ENCODE measurements at places on chromosomes 4 and X.

- DNase-seq, result peak; percentile 41
These were observed 336.8 kb upstream of the CLNK start for GRCh38 chr4:11021333-11021732.

DNA sequence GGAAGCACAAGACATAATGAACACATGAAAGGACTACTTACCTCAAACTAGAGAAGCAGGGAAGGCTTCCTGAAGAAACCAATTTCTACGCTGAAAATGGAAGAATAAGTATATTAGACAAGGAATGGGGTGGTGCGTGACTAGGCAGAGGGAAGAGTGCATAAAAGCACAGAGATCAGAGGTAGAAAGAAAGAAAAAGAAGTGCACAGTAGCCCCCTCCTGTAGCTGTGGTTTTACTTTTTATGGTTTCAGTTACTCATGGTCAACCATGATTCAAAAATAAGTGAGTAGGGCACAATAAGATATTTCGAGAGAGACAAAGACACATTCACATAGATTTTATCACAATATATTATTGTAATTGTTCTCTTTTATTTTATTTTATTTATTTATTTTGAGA is 934.5 kb upstream of the INTU start:
- DNase-seq, result no peak

DNA sequence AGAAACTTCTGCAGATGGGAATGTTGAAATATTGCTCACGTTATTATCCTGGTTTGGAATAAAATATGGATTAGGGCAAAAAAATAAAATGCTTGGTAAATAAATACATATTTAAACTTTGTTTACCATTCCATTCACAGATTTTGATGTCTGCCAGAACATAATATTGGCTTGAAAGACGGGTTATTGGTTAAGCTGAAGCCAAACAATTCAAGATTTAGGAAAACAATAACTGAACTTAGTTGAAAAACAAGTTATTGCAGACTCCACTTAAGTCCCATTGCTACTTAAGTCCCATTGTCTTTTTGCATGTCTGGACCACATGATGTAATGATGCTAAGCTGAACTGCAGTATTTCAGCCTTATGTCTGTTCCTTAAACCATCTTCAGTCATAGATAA is 722.5 kb downstream of the FAT4 start:
- no peak for DNase-seq

GRCh38 chr4:77432717-77433417 is 172.8 kb upstream of the CXCL13 start:
- no peak for DNase-seq

DNA sequence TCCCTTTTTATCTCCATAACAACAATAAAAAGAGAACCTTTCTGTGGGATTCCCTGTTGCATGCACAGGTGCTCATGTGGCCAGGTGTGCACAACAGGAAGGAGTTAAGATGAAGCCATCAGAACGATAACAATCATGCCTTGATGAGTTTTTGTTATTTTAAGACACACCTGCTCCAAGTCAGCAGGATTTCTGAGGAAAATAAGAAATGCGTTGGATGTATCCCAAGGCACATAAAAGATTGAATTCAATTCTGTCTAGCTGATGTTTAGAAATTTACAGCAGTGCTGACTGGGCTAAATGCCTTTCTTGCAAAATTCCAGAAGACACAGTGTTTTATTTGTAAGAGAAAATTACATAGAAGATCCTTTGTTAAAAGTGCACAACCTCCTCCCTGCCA is 1678.2 kb downstream of the ARAP2 start:
- DNase-seq, result peak; percentile 2

DNA sequence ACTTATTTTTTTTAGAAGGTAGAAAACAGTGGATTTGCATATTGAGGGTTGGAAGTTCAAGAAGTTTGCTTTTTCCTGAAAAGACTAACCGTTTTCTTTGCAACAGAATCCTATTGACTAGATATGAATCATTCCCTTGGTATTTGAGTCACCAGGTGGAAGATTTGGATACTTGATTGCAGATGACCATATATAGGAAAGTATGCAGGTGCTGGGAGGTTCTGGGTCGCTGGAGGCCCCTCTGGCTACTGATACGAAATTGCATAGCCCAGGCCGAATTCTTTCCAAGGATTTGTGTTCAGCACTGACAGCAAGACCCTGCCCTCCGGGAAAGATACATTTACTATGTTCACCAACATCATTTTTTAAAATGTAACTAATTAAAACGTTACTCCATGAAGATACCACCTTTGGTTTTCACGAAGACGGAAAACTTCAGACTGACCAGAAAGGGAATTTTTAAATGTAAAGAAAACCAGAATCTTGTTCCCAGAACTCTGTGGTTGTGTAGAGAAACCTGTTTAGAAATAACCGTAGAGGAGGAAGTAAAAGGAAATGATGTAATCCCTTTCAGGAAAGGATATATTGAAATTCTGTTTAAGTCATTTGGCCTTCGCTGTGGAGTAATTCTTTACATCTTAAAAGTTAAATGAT is 946 bp downstream of the ANXA3 start:
- peak; percentile 59 for DNase-seq

- no peak for DNase-seq
These were observed 49.0 kb downstream of the DDX3X start for GRCh38 chrX:41382714-41383645.

DNA sequence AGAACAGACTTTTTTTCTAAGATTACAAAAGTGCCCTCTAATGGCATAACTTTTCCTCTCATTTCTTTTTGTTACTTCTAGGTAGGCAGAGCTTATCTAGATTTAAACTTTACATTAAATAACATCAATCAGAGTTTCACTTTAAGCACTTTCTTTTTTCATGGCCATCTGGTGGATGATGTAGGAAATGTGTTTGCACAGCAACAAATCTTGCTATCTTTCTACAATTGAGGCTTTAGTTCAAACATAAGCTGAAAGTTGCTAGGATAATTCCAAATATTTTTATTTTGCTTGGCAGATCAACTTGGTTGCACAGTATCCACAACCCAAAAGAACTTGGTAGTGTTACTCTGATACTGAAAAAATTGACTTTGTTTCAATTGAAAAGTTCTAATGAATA is 22.0 kb downstream of the NDNF start:
- no peak for DNase-seq

DNA sequence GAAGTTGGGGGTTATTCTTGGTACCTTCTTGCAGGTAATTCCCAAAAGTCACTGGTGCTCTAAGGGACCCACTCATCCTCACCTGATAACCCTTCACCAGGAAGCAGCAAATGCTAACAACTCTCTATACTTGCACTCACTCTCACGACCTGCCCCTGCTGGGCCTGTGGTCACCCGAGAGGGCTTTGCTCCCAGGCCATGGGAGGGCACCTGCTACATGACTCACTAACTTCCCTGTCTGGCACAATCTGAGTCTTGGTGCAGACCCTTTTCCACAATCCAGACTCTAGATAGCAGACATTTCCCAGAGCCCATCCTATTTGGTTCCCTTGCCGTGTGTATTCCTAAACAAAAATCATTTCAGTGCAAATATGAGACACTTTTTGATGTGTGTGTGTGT is 403.8 kb upstream of the FAT1 start:
- DNase-seq, result no peak

DNA sequence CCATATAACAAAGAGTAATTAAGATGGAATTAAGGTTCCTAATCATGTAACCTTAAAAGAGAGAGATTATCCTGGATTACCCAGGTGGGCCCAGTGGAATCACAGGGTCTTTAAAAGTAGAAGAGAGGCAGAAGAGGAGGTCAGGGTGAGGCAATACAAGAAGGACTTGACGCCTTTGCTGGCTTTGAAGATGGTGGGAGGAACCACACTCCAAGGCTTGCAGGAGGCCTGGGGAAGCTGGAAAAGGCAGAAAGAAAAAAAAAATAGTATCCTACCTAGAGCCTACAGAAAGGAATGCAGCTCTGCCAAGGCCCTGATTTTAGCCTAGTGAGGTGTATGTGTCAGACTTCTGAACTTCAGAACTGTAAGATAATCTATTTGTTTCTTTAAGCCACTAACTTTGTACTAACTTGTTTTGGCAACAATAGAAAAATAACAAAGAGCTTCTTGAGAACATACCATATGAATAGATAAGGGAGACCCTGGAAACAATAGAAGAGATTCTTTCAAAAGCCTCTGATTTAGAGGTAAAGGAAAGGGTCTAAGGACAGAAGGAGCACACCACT is 229.9 kb upstream of the TTC29 start:
- no peak for DNase-seq

- DNase-seq, result no peak
These were observed 31.6 kb upstream of the HUWE1 start for GRCh38 chrX:53718073-53718472.

DNA sequence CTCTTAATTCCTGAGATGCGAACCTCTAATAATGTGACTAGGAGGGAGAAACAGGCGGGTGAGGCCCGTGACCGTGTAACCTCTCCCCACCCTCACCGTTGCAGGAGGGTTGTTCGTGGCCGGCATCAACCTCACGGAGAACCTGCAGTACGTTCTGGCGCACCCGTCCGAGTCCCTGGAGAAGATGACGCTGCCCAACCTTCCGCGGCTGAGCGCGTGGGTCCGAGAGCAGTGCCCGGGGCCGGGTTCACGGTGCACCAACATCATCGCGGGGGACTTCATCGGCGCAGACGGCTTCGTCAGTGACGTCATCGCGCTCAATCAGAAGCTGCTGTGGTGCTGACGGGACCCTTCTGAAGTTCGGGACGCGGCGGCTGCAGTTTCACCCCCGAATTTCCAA is 17.8 kb downstream of the PLCXD1 start:
- DNase-seq, result peak; percentile 60

- DNase-seq, result peak; percentile 28
These were observed 717 bp downstream of the EDA start for GRCh38 chrX:69616457-69617203.

GRCh38 chr4:123618606-123619005 is 222.0 kb downstream of the SPRY1 start:
- no peak for DNase-seq

DNA sequence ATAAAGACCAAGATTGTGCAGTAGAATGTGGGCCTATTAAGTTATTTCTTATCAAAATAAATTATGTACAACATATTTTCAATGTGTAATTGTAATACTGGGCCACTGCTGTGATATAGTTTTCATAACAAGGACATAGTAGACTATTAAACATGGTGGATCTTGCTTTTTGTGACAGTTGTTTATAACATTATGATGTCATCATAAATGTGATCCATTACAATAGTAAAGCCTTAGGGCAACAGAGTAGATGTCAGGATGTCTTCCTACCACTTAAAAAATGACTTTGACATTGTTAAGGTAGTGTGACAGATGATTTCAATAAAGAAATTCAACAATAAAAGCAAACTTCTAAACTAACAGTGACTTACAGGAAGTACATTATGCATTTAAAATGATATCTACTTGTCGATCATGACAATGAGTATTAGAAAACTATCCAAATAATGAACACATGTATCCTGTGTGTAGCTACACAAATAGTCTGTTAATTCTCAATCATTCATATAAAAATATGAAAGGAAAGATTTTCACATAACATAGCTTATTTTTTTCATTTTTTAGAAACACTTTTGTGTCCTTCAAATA is 5.3 kb upstream of the AGA start:
- DNase-seq, result no peak

GRCh38 chr4:111839141-111839540 is 306.1 kb upstream of the FAM241A start:
- no peak for DNase-seq

DNA sequence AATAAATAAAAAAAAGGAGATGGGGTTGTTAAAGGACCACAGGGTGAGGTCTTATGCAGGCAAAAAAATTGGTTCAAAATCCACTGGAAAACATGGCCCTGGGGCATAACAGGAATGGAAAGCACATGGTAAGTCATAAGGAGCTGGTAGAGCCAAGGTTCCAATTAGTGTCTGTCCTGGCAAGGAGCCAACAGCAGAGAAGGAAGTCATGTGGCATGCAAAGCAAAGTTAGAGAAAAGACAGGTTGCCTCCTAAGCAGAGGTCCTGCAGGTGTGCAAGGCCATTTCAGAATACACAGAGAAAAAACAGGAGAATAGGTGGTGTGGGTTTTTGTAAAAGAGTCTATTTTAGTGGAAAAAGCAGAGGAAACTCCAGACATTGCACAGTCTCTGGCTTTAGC is 1881.7 kb downstream of the ARAP2 start:
- DNase-seq, result no peak

- DNase-seq, result no peak
These were observed 24.3 kb downstream of the SMIM20 start for GRCh38 chr4:25938366-25938765.

GRCh38 chr4:130563185-130563888 is 1467.4 kb downstream of the C4orf33 start:
- peak; percentile 63 for DNase-seq

GRCh38 chrX:154368630-154369448 is 5.6 kb downstream of the FLNA start:
- DNase-seq, result peak; percentile 81

DNA sequence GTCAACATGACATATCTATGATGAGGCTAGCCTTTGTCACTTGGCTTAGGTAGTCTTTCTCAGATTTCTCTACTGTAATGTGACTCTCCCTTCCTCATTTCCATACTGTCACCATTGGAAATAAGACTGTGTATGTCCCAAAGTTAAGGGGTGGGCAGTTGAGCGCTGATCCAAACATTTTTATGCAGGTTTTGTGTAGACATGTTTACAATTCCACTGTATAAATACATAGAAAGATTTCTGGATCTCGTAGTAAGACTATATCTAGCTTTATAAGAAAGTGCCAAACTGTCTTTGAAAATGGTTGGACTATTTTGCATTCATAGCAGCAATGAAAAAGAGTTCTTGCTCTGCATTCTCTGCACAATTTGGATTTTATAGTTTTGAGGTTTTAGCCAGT is 227.2 kb downstream of the GPM6A start:
- no peak for DNase-seq

DNA sequence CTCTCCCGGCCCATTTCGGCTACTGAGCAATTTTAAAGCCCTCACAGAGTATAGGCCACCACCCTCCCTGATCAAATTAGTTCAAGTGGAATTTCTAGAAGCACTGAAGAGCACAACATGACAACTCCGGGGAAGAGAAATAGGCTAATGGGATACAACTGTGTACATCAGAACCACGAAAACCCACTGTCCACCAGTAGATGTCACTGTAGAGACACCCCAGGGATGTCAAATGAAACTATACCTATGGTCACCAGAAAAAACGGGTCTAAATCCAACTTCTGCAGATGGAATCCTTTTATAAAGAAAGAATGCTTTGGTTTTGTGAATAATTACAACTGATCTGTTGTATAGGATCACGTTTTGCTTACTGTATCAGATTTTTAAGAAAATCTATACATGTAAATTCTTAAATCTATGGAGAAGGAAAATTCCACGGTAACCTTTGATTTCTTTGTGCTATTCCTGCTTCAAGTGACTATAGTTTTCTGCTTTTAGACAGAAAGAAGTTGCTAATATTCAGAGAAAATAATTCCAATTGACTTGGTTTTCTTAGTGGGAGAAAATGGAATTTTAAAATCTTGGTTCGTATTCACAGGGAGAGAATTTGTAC is 29.5 kb upstream of the MAP3K15 start:
- DNase-seq, result peak; percentile 36

DNA sequence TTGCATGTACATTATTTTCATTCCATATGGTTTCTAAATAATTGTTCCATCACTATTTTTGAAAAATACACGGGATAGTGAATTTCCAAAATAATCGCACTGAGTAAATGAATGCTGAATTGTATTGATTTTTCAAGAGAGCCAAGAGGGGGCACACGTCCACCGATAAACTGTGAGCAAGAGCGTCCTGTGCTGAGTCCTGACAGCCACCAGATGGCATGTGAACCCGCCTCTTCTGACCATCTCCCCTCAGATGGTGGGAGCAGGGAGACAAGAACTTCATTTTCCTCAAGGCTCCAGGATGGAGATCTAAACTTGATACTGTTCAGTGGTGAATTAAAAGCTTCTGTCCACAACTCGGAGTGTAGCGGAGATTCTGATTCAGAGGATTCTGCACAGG is 30.6 kb upstream of the IL9R start:
- no peak for DNase-seq

GRCh38 chrX:68355629-68355920 is 77.7 kb downstream of the OPHN1 start:
- no peak for DNase-seq

Data from kidney (tissue), 22 donors.